ENCODE measurements at places on chromosomes 13 and 19. TPM values are rescaled to one million over a fixed set of nuclear protein-coding genes. Genes with fewer than 3 reads are reported as not detected.

DNA sequence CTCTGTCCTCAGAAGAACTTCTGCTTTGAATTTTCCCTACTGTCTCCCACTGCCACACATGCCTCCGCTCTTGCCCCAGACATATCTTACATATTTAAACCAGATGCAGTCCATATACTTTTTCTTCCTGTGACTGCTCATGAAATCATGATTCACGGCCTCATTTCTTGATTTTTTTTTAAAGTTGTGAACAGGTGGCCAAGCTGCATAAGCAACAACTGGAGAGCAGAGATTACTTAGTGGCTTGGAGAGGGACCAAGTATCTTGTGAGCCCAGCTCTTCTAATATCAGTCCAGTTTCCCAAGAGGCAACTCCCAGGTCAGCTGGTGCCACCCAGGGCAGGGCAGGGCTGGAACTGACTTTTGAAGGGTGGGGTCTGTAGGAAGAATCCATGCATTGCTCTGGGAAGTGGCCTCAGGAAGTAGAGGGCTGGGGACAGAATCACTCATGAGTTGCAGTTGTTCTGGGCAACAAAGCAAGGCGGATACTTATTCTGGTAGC, 152.4 kb downstream of the LMO7 start:
- DNase-seq: no peak

GRCh38 chr19:19155495-19156219, 14.4 kb downstream of the MEF2B start:
- no peak for DNase-seq

DNA sequence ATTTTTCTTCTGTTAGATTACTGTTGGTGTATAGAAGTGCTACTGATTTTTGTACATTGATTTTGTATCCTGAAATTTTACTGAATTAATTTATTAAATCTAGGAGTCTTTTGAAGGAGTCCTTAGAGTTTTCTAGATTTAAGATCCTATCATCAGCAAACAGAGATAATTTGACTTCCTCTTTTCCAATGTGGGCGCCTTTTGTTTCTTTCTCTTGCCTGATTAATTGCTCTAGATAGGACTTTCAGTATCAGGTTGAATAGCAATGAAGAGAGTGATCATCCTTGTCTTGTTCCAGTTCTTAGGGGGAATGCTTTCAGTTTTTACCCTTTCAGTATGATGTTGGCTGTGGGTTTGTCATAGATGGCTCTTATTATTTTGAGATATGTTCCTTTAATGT, 5.6 kb upstream of the CD33 start:
- no peak for DNase-seq

MAST1 gene
- 0.24 TPM for total RNA-seq

CEACAM7 gene
- not detected for total RNA-seq

SPACA6 gene
- 3.1 TPM for total RNA-seq

All from CD8-positive, alpha-beta memory T cell (primary cell).